ENCODE measurements at places on chromosomes 11 and 22.

- no peak overlapping the region for H3K4me3 ChIP-seq
- H3K4me1 ChIP-seq = peaks cover 5% of the 10 kb centered on the region
- H3K36me3 ChIP-seq = peaks cover 9% of the 10 kb centered on the region
- H3K27ac ChIP-seq = no peak overlapping the region
Observed at GRCh38 chr11:67045314-67045713, 11.3 kb upstream of the RHOD start.

GRCh38 chr11:29389793-29390192 is 627.0 kb downstream of the KCNA4 start:
- no peak overlapping the region for H3K27ac ChIP-seq
- H3K4me3 ChIP-seq = no peak overlapping the region
- no peaks in the 10 kb centered on the region for H3K27me3 ChIP-seq
- no peak for DNase-seq

GRCh38 chr11:26753723-26754504 is 32.1 kb upstream of the SLC5A12 start:
- no peaks in the 10 kb centered on the region for H3K4me1 ChIP-seq
- no peaks in the 10 kb centered on the region for H3K36me3 ChIP-seq
- H3K27ac ChIP-seq = no peak overlapping the region
- peak; percentile 75 for DNase-seq
- H3K27me3 ChIP-seq = no peaks in the 10 kb centered on the region

GRCh38 chr11:67705264-67705663 is 30.8 kb upstream of the ALDH3B2 start:
- DNase-seq = no peak
- H3K4me1 ChIP-seq = peaks cover 29% of the 10 kb centered on the region
- no peaks in the 10 kb centered on the region for H3K27me3 ChIP-seq

DNA sequence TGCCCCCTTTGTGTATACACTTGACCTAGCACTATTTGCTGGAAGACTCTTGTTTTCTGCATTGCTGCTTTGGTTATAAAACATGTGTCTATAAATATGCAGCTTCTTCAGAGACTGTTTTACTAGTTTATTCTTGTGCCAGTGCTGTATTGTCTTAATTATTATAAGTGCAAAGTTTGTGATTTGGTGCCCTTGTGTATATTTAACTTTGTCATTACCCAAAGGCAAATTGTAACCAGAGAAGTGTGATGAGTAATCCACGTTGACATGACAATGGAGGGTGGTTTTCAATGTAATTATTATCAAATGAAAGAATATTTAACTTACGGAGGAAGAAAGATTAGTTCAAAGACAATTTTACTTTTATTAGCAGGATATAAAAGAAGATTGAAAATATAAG is 75.0 kb upstream of the PRODH start:
- no peaks in the 10 kb centered on the region for H3K36me3 ChIP-seq
- H3K4me1 ChIP-seq = peaks cover 6% of the 10 kb centered on the region
- no peak overlapping the region for H3K4me3 ChIP-seq
- H3K27me3 ChIP-seq = peaks cover 17% of the 10 kb centered on the region

- no peak overlapping the region for H3K27ac ChIP-seq
- H3K4me1 ChIP-seq = no peaks in the 10 kb centered on the region
- H3K27me3 ChIP-seq = peaks cover 40% of the 10 kb centered on the region
- peaks cover 4% of the 10 kb centered on the region for H3K36me3 ChIP-seq
- no peak for DNase-seq
Observed at GRCh38 chr11:81420668-81421250, 1312.9 kb downstream of the FAM181B start.

Measured in MCF 10A (cell line).